ENCODE measurements at places on chromosomes 6 and 20.

DNA sequence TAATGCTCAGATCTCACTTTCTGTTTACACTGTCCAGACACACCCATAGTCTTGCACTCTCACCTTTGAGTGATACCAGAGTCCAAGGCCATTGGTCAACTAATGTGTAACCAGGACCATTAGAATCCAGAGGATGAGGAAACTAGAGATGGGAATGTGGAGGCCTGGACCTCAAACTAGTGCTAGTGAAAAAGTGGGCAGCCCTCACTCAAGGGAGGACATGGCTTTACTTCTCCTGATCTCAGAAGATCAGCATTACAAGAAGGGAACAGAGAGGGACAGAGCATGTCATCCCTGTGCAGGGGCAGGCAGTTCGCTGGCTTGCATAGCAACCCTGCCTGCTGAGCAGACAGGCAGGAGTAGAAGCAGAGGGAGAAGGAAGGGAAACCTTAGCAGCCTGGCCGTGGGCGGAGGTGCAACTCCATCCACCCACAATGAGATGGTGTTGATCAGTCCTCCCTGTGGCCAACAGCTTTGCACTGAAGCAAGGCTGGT is 22.6 kb upstream of the XRN2 start:
- DNase-seq, result no peak

- DNase-seq, result no peak
Measured at GRCh38 chr20:15818651-15819071, 754.6 kb downstream of the KIF16B start.

DNA sequence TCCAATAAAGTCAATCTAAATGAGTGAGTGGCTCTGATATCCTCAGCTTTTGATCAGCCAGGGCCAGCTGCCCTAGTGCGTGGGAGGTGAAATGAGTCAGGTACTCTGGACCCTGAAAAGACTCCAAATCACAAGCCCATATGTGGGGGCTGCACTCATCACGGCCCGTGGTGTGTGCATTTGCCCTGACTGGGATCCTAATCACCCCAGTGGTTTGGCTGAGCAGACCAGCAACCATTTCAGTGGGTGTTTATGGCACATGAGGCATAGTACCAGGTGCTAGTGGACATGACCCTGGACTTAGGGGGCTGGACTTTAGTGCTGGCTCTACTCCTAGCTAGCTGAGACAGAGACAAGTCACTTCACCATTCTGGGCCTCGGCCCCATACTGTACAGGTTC is 39.4 kb downstream of the SCML4 start:
- no peak for DNase-seq

GRCh38 chr6:12246900-12247299 is 43.3 kb upstream of the EDN1 start:
- no peak for DNase-seq

DNA sequence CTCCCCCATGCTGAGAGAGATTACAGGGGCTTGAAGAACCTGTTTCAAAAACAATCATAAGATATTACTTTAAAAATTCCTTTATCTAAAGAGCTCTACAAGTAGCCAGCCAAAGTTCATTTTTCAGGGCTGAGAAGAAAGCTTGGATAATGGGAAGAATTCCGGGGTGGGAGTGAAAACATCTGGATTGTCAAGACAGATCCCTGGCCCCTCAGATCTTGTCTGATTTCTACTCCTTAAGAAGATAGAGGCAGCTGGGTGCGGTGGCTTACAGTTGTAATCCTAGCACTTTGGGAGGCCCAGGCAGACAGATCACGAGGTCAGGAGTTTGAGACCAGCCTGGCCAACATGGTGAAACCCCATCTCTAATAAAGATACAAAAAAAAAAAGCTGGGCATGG is 24.8 kb downstream of the TRMT6 start:
- DNase-seq, result no peak

DNA sequence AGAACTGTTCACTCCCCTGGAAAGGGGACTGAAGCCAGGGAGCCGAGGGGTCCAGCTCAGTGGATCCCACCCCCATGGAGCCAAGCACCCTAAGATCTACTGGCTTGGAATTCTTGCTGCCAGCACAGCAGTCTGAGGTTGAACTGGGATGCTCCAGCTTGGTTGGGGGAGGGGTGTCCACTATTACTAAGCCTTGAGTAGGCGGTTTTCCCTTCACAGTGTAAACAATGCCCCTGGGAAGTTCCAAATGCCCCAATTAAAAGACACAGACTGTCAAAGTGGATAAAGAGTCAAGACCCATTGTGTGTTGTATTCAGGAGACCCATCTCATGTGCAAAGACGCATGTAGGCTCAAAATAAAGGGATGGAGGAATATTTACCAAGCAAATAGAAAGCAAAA is 150.2 kb downstream of the LPA start:
- no peak for DNase-seq

- DNase-seq, result no peak
Measured at GRCh38 chr6:26493258-26493657, 6.8 kb upstream of the BTN1A1 start.

DNA sequence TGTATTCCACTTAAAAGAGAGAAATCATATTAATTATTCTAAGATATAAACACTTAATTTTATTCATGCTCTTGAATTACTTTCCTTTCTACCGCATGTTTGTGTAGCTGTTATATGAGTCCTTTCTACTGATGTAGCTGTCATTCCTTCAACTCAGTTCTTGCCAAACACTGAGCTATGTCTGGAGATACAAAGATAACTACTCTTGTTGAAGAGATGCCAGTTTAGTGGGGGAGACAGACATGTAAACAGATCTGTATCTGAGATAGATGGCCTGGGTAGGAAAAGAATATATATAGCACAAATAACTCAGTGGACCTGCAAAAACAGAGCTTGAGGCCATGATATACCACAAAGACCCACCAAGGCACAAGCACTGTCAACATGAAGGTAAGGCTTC is 157.3 kb downstream of the BTBD9 start:
- no peak for DNase-seq

DNA sequence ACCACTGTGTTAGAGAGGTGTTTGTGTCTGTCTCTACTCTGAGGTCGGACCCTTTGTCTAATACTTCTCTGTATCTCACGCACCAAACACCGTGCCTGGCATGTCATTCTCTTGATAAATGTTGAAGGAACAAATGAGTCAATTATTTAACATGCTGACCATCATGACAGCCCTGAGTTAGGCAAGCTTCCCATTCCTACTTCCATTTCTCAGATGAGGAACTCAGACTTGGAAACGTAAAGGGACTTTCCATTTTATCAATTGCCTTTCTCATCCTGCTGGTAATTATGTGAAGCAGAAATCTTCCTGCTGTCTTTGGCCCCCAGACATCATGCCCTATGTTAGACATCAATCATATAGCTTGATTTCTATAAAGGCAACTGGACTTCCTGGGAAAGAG is 227.0 kb upstream of the ECI2 start:
- DNase-seq, result no peak

- no peak for DNase-seq
Measured at GRCh38 chr6:135703621-135704020, 147.9 kb upstream of the PDE7B start.

DNA sequence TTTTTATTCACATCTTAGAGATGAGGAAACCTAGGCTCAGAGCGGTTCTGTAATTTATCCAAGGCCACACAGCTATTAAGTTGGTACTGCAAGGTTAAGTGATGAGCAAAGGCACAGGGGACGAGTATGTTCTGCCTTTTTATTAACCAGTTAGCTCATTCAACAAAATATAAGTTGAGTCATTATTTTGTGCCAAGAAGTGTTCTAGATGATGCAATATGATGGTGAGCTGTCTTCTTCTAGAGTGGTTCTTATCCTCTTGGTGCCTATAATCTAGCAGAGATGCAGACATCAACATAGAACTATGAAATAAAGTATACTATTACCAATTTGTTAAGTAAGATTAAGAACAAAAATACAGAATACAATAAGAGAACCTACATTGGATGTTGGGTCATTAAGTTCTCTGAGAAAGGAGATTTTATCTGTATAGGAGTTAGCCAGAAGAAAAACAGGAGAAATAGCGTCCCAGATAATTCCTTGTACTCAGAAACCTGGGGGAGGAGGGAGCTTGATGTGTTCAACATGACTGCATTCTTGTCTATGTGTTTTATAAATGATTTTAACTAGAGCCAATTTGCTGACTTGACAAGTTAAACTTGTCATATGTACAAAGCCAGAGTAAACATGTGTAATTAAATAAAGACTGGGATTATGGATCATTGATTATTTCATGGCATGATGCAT is 122.3 kb downstream of the TBXT start:
- DNase-seq, result no peak

DNA sequence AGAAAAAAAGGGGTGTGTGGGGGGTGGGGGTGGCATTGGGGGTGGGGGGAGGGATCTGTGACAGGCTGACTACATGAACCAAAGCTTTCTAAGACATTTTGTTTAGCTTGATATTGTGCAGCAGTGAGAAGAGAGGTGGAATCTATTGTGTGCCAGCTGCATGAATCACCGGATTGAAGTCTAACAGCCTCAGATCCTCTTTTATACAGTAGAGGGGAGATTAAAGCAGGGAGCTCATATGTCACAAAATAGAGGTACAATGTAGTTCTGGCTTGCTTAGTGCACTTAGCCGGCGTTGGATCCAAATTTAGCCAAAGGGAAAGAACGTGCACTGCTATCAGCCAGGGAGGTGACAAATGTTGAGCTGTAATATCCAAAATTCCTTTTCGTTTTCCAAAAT is 404.2 kb upstream of the CITED2 start:
- DNase-seq, result no peak

- no peak for DNase-seq
Measured at GRCh38 chr6:39090036-39090435, 24.9 kb downstream of the SAYSD1 start.

GRCh38 chr20:19749618-19750071 is 8.4 kb upstream of the RIN2 start:
- no peak for DNase-seq

DNA sequence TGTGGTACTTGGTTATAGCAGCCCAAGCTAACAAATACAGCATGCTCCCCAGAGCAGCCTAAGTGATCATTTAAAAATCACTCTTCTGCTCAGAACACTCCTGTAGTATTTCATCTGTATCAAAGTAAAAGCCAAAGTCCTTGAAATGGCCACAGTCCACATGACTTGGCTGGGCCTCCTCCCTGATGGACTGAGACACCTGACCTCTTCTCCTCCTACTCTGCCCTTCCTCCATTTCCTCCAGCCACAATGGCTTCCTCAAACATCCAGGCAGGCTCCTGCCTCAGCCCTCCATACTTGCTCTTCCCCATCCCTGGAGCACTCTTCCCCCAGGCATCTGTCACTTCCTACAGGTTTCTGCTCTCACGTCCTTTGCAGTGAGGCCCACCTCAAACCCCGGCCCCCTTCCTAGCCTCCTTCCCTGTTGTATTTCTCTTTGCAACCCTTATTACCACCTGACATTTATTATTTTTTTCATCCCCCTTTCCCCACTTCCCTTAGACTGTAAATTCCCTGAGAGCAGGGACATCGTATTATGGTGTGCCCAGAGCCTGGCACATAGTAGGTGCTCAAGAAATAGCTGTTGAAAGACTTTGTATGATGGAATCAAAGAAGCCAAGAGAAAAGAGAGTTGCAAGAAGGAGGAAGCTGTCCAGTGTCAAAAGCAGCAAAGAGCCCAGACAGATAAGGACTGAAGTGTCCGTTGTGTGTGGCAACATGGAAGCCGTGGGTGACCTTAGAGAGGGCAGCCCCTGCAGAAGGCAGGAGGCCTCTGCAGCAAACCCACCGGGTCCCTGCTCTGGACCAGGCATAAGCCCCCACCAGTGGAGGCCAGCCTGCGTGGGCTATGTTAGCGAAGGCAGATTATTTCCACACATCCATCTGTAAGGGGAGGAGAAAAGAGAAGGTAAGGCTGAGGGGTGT is 87.5 kb downstream of the TRERF1 start:
- DNase-seq, result no peak

DNA sequence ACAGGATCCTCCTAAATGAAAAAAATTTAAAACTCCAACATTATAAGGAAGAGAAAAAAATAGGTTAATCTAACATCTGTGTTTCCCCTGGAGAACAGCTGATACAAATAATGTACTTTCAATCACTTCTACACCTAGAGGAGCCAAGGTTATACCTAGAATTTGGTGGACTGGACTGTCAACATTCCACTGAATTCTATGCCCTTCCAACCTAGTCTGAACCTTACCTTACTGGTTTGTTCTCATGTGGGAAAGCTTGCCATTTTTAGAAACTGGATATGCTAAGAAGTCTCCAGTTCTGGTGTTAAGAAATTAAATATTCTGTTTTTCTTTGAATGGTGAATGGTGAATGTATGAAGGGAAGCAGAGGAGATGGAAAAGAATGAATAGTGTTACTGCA is 162.4 kb downstream of the DST start:
- no peak for DNase-seq

DNA sequence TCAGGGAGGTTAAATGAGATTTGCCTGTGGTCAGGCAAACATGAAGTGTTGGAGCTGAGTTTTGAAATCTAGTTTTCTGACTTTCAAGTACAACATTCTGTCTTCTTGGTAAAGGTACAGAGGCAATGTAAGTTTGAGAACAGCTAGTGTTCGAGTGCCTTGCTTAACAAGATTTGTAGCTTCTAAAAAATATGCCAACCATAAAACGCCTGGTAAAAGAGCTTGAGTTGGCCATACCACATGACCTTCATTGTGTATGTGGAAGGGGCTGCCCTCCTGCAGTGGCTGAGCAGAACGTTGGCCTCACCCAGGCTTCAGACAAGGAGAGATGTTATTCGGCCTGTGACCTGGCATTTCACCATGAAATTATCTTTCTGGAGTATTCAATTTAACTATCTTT is 86.5 kb downstream of the MAP7 start:
- no peak for DNase-seq

DNA sequence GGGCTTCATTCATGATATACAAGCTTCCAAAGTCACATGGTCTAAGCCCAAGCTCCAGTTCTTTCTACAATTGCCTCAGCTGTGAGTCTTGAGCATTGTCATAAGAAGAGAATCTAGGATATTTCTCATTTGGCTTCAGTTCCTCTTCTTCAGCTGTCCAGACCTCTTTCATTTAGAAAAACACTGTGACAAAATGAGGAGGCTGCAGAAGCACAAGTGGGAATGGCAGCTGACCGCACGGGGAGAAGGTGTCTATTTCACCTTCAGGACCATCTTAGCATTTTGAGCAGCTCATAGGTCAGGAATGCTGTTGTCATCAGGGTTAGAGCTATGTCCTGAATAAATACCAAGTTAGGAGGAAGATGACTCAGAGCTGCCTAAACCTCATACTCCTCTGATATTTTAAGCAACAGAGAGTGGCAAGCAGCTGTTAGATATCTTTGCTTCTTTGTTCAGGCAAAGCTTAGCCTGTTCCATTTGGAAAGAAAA is 390.1 kb upstream of the CITED2 start:
- no peak for DNase-seq

DNA sequence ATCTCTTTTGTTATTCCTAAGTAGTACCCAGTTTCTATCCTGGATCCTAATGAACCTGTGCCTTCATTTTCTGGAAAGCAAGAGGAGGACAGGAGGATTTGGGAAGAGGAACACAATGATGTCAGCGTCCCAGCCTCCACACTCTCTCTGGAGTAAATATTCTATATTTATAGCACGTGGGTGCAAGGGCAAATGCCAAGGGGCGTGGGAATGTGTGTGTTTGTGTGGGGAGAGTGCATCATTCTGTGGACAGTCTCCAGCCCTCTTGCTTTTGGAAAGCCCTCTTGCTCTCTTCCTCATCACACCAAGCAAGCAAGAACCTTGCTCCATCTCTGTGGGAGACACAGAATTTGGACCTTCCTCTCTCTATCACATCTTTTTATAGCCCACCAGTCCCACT is 103.2 kb upstream of the EMILIN3 start:
- no peak for DNase-seq

- DNase-seq, result no peak
Measured at GRCh38 chr20:14712302-14712739, 374.9 kb upstream of the FLRT3 start.

- DNase-seq, result no peak
Measured at GRCh38 chr6:169859401-169859977, 108.1 kb downstream of the ERMARD start.
